ENCODE measurements at places on chromosomes 12 and 14. TPM values are rescaled to one million over a fixed set of nuclear protein-coding genes. Genes with fewer than 3 reads are reported as not detected.

Gene GMPR2
- polyA plus RNA-seq = 58.9 TPM

Gene NOS1
- polyA plus RNA-seq = not detected

Gene JAG2
- 12.3 TPM for polyA plus RNA-seq

- no peak for DNase-seq
- H3K4me3 ChIP-seq = no peak overlapping the region
- H3K4me1 ChIP-seq = peaks cover 34% of the 10 kb centered on the region
- no peak overlapping the region for H3K27ac ChIP-seq
Observed at GRCh38 chr14:100018054-100018453, 47.2 kb upstream of the EVL start.

- no peaks in the 10 kb centered on the region for H3K36me3 ChIP-seq
- H3K4me1 ChIP-seq = peaks cover 6% of the 10 kb centered on the region
- DNase-seq = no peak
- H3K27me3 ChIP-seq = no peaks in the 10 kb centered on the region
- H3K27ac ChIP-seq = no peak overlapping the region
Observed at GRCh38 chr12:40959041-40959440, 229.1 kb upstream of the PDZRN4 start.

DNA sequence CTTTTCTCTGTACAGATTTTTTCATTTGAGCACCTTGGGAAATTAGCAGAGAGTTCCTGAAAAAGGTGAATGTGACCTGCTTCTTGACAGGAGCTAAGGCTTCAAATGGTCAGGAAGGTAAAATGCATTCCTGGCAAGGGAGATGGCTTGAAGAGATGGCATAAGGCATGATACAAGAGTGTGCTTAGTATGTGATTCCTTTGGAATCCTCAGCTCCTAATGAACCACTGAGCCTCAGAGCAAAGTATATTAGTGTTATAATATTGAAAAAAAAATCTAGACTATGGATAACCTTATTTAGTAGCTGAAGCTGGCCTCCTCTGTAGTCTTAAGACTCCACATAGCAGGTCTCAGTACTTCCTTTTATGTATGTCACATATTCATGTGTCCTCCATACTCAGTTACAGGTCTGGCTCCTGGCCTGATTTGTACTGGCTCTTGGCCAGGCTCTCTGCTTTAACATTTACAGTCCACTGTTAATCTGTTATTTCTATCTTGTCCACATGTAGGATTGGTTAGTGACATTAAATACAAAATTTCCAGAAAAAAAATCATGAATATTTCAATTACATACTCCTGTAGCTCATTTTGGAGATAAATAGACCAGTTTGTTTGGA lies 17.9 kb downstream of the TOGARAM1 start:
- no peaks in the 10 kb centered on the region for H3K4me1 ChIP-seq
- H3K27me3 ChIP-seq = no peaks in the 10 kb centered on the region
- no peak overlapping the region for H3K4me3 ChIP-seq
- no peak overlapping the region for H3K27ac ChIP-seq

DNA sequence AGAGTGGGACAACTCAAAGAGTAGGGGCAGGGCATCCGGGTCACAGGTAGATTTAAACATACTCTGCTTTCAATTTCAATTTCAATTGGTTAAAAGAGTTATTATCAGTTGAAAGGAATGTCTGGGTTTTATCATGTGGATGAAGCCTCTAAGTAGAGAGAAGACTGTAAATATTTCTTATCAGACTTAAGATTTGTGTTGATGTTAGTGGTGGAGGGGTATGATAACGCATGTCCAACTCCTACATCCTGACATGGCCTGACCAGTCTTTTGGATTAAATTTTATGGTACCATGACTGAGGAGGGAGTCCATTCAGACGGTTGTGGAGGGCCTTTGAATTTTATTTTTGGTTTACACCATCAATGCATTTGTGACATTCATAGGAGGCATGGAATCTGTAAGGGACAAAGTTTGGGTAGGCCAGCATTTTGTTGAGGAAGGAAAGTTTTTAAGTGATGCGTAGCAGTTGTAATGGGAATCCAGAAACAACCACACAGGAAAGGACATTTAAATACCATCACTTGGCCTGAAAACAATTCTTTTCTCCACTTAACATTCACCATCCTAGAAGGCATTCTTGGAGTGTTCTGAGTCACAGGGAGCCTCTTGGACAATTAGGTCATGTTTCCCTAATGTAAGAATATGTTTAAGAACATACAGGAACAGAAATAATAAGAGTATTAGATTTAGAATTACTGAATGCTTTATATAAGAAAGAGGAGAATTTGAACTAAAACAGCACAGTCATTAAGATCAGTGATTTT lies 371.9 kb downstream of the ATP23 start:
- DNase-seq = no peak
- H3K4me3 ChIP-seq = no peak overlapping the region
- H3K36me3 ChIP-seq = no peaks in the 10 kb centered on the region
- no peak overlapping the region for H3K27ac ChIP-seq
- H3K4me1 ChIP-seq = peaks cover 13% of the 10 kb centered on the region
- H3K27me3 ChIP-seq = no peaks in the 10 kb centered on the region

- H3K4me1 ChIP-seq = peaks cover 6% of the 10 kb centered on the region
- no peaks in the 10 kb centered on the region for H3K36me3 ChIP-seq
- no peaks in the 10 kb centered on the region for H3K27me3 ChIP-seq
- H3K27ac ChIP-seq = no peak overlapping the region
- no peak overlapping the region for H3K4me3 ChIP-seq
- no peak for DNase-seq
Observed at GRCh38 chr12:3837049-3837448, 36.1 kb downstream of the PARP11 start.

DNA sequence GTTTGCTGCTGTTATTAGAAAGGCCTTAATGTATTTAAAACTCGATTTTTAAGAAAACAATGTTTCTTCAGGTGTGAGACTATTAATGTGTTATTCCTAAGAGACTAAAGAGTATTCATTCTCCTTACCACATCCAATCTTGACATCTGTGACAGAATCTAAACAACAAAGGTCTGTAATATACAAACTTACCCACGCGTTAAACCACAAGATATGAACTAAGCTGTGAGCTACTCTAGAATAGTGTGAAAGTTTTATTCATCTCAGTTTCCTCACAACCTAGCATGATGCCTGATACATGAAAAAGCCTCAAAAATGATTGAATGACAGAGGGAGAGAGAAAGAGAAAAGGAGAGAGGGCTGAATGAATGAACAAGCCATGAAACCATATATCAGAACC lies 117.3 kb upstream of the COCH start:
- no peaks in the 10 kb centered on the region for H3K4me1 ChIP-seq
- no peaks in the 10 kb centered on the region for H3K27me3 ChIP-seq
- DNase-seq = no peak
- H3K27ac ChIP-seq = no peak overlapping the region
- no peak overlapping the region for H3K4me3 ChIP-seq

GRCh38 chr12:84508851-84509260 lies 403.7 kb downstream of the SLC6A15 start:
- no peaks in the 10 kb centered on the region for H3K27me3 ChIP-seq
- DNase-seq = peak; percentile 75
- peak overlapping the region; percentile 41 for H3K27ac ChIP-seq
